SHP77 treated with DMSO at 0.1 percent for 48 hours (cell line): ENCODE measurements at places on chromosomes 12 and 14.

DNA sequence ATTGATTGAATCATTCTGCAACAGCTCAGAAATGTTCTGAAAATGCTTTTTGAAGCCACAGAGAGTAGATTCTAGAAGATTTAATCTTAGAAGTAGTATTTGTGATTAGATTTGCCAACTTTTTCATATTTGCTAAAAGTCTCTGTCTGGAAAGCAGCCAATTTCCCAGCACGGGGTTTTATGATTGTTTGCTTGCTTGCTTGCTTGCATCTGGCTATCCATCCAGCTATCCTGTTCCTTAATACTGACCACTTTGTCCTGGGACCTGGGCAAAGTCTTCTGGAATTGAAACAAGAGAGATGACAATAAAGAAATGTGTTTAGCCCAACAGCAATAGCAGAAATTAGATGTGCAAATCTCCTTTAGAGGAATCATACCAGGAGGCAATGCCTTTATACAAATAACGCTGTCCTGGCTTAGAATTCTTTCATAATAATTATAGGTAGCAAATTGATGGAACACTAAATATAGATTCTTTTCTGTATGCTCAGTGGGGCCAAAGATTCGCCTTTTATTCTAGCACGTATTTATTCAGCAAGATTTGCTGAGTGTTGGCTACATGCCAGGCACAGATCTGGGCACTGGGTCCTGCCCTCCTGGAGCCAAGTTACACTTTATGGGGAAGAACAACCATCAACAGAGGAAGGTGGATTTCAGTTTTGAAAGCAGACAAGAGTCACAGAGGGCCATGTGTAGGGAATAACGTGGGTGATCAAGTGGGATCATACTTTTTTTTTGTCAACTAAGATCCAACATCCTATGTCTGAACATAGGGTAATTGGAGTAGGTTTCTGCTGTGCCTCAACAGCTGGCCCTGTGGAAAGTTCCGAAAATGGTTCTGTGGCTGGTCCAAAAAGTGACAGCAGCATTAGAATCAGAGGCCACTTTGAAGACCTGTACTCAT, 25.3 kb downstream of the MYBPC1 start:
- DNase-seq = no peak

DNA sequence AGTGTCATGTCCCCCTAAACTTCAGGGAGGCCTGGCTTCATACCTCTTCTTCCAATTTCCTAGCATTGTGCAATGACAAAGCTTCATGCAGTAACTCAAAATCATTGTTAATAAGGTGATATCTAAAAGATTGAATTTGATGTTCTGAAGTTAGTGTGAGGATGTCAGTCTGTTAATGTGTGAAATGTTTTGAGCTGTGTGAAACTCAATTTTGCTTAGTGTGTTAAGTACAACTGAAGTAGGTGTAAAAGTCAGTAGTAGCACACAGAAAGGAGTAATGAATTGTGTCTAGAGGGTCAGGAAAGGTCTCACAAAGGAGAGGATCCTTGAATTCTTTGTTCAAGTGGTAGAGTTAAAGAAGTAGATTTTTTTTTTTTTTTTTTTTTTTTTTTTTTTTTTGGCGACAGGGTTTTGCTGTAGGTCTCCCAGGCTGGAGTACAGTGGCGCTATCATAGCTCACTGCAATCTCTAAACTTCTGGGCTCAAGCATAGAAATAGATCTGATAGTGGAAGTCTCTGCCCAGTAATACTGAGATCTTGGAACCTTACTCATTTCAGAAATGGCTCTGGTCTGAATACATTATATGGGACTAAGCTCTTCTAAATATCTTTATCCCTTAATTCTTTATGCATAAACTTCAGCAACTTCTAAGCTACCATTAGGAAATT, 63.9 kb downstream of the FUT8 start:
- DNase-seq = no peak

- no peak for DNase-seq
These were observed 6.6 kb downstream of the MAX start for GRCh38 chr14:65095633-65096205.

- DNase-seq = no peak
These were observed 181.6 kb downstream of the GRIP1 start for GRCh38 chr12:66497008-66497897.

- no peak for DNase-seq
These were observed 2.8 kb downstream of the KRT7 start for GRCh38 chr12:52235822-52236361.

DNA sequence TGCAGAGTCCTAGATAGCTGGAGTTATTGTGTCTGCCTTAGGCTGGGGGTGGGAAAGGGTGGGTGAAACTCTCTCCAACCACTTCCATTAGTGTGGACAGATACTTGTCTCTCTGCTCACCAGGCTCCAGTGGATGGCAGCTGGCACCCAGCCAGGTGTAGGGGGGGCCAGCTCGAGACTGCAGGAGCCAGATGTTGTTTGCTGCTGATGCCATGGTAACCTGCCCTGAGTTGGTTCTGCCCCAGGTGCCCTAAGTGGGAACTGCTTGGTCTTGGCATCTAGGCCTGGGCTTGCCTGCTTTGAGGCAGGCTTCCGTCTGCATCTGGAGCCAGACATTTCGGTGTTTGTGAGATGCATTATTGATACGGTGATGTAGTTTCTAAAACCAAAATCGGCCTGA, 82.2 kb downstream of the ADCK1 start:
- peak; percentile 38 for DNase-seq

DNA sequence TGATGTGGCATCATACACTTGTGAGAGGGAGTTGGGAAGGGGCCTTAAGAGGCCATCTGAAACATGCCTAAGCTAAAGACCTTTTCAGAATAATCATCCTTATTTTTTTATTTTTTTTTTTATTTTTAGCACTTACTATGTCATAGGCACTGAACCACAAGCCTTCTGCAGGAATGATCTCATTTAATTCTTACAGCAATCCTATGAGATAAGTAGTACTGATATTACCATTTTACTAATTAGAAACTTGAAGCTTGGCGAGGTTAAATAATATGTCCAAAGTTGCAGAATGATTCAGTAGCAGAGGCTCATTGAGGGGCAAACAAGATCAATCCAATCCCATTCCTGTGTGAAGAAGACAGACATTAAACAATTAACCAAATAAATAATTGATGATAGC, 33.4 kb upstream of the DDHD1 start:
- DNase-seq = no peak

DNA sequence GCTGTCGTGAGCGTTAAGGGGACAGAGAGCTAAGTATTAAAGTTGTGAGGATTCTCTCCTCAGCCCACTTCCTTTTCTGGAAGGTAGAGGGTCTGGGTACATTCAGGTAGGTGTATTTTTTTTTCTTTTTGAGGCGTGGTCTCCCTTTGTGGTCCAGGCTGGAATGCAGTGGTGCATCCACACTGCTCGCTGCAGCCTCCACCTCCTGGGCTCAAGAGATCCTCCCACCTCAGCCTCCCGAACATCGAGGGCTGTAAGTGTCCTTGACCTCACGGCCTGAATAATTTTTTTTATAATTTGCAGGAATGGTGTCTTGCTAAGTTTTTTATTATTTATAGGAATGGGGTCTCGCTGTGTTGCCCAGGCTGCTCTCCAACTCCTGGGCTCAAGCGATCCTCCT, 1.4 kb downstream of the PUS1 start:
- DNase-seq = no peak

DNA sequence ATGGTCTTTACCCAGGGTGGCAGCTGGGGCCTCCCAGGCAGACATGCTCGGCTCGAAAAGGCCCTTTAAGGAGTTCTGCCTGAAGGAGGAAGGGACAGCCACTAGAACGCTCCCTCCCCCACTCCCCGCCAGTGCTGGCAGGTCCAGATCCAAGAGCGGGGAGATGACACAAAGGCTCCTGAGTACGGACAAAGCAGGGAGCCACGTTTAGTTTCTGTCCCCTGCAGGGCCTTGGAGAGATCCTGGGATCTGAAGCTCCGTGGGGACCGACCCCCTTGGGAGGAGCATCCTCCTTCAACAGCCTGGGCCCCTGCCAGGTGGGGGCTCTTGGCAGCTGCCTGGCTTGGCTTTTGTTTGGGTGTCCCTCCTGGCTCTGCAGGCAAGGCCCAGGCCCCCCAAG, 89.7 kb downstream of the ESRRB start:
- DNase-seq = no peak

DNA sequence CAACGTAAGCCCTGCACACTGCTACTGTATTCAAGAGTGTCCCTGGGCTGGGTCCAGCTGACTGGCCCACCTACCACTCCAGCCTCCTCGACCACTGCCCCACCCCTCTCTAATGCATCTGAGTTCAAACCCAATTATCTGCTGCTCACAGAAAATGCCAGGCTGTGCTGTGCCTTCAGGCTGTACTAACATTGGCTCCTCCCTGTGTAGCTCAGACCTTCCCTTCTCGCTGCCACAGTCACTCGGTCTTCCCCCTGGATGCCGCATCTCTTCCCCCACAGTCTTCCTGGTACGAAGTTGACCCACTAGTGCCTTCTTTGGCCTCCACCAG, 12.1 kb downstream of the FICD start:
- no peak for DNase-seq

GRCh38 chr12:28035500-28035899, 63.0 kb upstream of the PTHLH start:
- peak; percentile 51 for DNase-seq

- no peak for DNase-seq
These were observed 29.1 kb upstream of the NXPH4 start for GRCh38 chr12:57187222-57188089.

DNA sequence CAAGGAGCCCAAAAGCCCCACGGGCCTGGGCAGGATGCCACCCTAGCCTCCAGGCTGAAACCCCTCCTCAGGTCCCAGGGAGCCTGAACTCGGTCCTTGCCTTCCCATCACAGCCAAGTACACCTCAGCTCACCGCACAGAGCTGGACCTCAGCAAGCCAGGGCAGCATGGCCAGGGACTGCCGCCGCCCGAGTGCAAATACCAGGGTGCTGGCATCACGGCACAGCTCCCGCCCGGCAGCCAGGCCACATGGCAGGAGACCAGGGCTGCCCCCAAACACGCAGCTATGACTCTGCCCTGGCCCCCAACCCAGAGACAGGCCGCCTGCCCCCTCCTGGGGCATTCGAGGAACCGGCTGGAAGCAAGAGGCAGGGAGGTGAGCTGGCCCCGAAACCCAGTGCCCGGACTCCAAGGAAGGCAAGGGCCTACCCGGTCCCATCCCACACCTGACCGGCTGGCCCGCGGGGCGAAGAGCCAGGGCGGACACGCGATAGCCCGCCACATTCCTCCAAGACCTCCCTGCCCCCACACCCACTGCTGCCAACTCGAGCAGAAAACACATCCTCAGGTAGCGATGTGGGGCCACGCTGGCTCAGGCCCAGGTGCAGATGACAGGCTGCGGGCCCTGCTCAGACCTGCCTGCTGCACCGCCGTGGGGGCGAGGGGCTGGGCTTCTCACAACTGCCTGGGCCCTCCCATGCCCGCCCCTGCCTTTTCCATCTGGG, 2.7 kb downstream of the JAG2 start:
- no peak for DNase-seq

DNA sequence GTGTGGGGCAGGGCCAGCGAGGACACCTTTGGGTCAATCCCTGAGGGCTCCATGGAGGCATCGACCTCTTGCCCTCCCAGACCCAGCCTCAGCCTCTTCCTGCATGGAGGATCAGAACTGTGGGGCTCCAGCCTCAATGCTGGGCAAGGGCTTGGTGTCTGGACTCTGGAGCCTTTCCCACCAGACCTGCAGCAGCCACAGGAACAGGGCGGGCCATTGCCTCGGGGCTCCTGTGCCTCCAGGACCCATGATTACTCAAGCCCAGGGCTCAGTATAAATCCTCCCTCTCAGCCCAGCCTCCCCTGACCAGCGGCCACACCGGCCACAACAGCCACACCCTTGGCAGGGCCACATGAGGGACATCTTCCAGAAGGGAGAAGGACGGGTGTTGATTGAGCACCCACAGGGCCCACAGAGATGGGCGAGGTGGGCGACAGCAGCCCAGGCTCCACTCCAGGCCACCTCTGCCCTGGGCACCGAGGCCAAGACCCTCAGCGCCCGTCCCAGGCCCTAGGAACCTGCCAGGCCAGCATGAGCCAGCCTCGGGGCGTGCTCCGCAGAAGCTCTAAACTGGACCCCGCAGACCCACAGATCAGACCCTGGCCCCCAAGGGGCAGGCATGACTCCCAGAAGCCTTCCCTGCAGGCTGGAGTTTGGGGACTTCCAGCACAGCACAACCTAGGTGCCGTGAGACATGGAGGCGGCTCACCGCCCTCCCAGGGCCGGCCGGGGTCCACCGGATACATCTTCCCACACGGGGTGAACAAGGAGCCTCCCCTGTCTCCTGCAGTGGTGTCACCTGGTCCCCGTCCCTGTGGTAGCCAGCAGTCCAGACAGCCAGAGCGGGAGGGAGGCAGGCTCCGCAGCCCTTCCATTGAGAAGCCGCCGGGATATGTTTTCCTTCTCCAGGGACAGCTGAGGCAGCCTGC, 25.1 kb downstream of the NCOR2 start:
- no peak for DNase-seq

DNA sequence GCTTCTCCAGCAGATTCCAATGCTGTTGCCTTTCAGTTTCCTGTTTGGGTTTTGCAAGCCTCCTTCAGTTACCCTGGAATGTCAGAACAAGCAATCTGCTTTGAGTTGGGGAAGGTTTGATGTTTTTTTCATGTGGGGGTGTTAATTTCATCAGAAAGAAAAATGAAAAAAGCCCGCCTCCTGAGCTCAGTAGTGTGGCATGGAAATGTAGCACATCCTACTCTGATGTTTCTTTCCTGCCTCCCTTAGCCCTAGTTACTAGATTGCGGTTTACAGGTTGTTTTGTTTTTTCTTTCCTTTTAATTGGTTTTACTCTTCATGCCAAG, 22.6 kb downstream of the IFNG-AS1 start:
- no peak for DNase-seq

- no peak for DNase-seq
These were observed 102.5 kb upstream of the ATF7IP start for GRCh38 chr12:14262771-14263511.

GRCh38 chr14:96574633-96575632, 72.8 kb downstream of the PAPOLA start:
- DNase-seq = no peak

GRCh38 chr12:129788506-129789084, 115.2 kb downstream of the TMEM132D start:
- no peak for DNase-seq

- peak; percentile 67 for DNase-seq
These were observed 1.3 kb downstream of the NKX2-8 start for GRCh38 chr14:36580856-36581831.

GRCh38 chr14:59688224-59689170, 111.9 kb upstream of the CCDC175 start:
- DNase-seq = peak; percentile 11

- DNase-seq = no peak
These were observed 19.3 kb downstream of the CYP46A1 start for GRCh38 chr14:99703381-99703780.

DNA sequence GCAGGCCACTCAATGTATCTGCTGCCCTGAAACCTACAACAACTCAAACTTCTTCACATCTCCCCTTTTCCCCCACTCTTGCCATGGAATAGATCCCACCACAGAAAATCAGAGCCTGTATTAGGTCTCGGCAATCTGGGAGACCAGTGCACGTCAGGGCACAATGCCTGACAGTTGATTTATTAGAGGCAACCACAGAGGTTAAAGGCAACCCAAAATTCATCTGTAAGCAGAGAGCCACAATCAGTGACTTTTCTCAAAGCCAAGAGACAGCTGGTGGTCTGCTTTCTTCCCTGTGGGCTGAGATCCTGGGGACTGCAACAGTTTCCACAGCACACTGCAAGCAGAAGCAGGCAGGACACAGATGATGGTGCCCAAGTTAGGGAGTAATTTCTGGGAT, 169.0 kb upstream of the NTF3 start:
- DNase-seq = no peak
